NCI-H460 (cell line): ENCODE measurements at places on chromosomes 6 and 20. TPM values are rescaled to one million over a fixed set of nuclear protein-coding genes. Genes with fewer than 3 reads are reported as not detected.

DNA sequence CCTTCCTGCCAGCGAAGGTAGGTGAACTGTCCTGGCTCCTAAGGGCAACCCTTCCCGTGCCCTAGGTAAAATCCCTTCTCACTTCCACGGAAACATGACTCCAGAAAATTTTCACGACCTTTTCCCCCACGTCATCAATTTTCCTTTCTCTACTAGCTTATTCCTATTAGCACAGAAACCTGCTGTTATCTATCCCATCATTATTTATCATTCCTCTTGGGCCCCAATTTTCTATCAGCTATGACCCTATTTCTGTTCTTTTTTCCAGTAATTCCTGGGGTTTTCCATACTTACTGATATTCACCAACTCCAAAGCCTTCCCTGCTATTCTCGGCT, 23.8 kb upstream of the GCM1 start:
- no peak for DNase-seq

DNA sequence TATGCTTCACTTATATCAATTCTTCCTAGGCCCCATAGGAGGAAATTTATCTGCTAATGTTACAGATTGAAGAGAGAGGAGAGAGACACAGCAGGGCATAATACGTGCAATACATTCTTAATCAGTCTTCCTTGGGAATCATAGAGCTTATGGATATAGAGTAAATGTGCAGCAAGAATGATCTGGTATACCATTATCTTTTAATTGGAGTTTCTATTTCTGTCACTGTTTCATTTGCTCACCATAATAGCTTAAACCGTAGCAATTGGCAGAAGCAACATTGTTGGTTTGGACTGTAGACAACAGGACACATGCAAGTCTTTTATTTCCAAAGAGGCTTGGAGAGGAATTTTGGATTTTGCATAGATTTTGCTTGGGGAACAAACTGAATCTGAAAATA, 68.1 kb upstream of the PCSK2 start:
- no peak for DNase-seq

DNA sequence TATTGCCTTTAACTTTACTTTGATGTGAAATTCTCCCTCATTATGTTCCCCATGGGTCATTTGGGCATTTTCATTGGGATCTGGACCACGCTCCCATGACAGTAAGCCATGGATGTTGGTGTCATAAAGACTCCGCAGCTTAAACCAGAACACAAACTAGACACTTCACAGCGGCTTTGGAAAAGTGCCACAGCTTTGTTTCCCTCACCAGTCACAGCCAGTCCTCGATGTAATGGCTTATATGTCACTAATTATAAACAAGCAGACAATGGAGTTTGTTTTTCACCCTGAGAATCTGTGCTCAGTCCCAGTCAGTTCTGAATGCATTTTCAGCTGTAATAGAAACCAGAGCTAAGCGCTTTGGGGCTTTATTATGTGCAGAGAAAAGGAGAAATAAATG, 23.2 kb upstream of the DAAM2 start:
- DNase-seq = no peak

GRM1 gene
- not detected in 2 replicates for total RNA-seq

GRCh38 chr6:52251113-52251512, 6.8 kb upstream of the IL17F start:
- DNase-seq = no peak

- DNase-seq = peak; percentile 72
Measured at GRCh38 chr6:27836783-27837624, 75.2 kb downstream of the OR2B2 start.

DNA sequence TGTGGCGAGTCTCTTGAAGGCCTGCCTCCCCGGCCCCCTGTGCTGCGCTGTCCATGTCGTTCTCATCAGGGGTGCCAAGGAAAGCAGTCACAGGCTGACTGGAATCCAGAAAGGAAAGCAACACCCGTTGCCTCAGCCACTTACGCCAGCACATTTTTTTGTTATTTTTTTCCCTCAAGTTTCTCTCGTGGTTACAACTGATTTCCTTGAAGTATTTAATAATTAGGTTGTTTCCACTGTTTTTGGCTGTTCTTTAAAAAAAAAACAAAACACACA, 17.9 kb upstream of the SLC22A1 start:
- no peak for DNase-seq

CCR6 gene
- total RNA-seq = not detected in 2 replicates

CPXM1 gene
- not detected in 2 replicates for total RNA-seq

- no peak for DNase-seq
Measured at GRCh38 chr6:89375427-89376267, 23.1 kb upstream of the UBE2J1 start.

RUNX2 gene
- 0.06 and 0.10 TPM in 2 replicates for total RNA-seq

DNA sequence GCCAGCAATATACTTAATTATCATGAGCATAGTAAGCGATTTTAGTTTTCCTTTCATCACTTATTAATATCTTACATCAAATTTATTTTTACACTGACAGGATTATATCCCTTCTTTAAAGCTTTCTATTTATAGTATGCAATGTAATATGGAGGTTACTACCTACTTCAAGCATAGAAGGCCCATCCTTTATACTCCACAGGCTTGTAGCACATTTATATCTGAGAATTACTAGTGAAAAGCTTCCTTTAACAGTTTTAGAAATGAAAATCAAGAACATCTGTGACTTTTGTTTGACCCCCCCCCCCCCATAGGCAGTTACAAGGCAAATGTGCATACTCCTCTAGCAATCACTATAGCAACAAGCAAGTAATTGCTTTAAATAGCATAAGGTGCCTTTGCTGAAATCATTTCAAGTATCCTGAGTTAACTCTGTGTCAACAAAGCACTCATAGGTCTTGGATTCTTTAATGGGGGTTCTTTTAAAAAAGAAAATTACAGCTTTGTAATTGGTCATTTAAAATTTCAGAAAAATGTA, 917.7 kb downstream of the PHF3 start:
- DNase-seq = no peak

CDS2 gene
- 18.4 and 23.7 TPM in 2 replicates for total RNA-seq

SLC35D3 gene
- not detected in 2 replicates for total RNA-seq

GRCh38 chr6:84411060-84411629, 183.7 kb upstream of the CEP162 start:
- DNase-seq = no peak

C20orf141 gene
- not detected in 2 replicates for total RNA-seq

DNA sequence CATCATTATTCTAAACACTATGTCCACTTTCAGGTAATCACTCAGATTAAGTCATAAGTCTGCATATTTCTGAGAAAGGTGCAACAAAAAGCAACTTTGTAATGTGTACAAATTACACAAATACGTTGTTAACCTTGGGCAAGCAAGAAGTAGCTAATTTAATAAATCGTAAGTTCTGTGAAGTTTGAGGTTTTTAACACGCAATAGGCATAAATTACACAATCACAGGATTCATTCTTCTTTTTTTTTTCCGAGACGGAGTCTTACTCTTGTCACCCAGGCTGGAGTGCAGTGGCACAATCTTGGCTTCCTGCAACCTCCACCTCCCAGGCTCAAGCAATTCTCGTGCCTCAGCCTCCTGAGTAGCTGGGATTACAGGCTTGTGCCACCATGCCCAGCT, 57.2 kb upstream of the F13A1 start:
- no peak for DNase-seq

C20orf202 gene
- total RNA-seq = 0.05 TPM in 1 of 2 replicates, not detected in the other

GRCh38 chr20:3901028-3901705, 12.0 kb downstream of the PANK2 start:
- no peak for DNase-seq

GRCh38 chr20:3316136-3316535, 77.1 kb upstream of the SLC4A11 start:
- DNase-seq = no peak

DNA sequence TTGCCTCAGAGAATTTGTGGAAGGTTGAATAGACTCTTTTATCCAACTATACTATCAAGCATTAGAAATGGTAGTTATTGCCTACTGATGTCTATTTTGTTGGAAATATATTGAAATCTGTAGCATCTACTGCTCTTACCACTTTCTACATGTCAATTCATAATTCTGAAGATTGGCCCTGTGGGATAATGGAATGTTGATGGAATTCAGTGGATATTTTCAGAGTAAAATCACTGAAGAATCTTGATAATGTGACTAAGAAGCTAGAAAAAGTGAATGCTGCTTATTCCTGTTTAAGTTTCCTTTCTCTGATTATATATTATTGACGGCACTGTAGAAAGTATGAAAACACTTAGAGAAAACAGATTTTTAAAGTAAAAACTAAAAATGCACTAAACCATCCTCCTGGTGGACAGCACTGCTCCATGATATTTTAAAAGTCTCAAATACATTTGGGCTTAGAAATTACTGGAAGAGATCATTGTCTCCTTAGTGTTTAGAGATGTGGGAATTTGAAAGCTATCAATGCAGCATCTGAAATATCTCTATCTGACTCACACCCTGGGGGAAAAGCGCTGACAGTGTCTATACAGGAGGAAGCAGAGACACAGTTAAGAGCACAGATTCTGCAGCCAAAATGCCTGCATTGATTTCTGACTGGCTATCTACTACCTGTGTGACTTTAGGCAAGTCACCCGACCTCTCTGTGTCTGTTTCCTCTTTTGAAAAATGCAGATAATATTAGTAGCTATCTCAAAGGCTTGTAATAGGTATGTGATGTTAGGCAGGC, 37.9 kb upstream of the RCAN2 start:
- no peak for DNase-seq

DNA sequence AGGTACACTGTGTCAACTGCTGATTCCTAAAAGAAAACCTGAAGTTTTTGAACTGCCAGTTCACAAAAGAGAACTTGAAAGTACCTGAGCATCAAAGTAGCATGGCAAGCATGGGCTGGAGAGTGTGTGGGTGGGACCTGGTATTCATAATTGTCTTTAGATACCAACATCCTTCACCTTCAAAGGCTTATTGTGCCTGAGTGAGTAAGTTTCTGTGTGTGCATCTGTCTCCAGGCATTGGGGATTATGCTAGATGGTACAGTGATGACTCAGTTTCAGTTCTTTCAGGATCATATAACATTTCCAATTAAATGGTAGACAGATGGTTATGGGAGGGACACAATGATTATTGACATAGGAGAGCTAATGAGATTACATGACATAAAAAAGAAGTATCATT, 238.5 kb downstream of the ZFAND3 start:
- no peak for DNase-seq

GRCh38 chr6:32386040-32386439, 14.3 kb upstream of the TSBP1 start:
- no peak for DNase-seq

- DNase-seq = peak; percentile 3
Measured at GRCh38 chr6:61809004-61809595, 476.9 kb downstream of the KHDRBS2 start.

GRCh38 chr6:72977114-72977513, 248.2 kb downstream of the KHDC1L start:
- no peak for DNase-seq

GRCh38 chr6:100946711-100947110, 65.6 kb upstream of the ASCC3 start:
- DNase-seq = no peak

- DNase-seq = no peak
Measured at GRCh38 chr6:160394654-160395035, 46.5 kb downstream of the SLC22A3 start.

DNA sequence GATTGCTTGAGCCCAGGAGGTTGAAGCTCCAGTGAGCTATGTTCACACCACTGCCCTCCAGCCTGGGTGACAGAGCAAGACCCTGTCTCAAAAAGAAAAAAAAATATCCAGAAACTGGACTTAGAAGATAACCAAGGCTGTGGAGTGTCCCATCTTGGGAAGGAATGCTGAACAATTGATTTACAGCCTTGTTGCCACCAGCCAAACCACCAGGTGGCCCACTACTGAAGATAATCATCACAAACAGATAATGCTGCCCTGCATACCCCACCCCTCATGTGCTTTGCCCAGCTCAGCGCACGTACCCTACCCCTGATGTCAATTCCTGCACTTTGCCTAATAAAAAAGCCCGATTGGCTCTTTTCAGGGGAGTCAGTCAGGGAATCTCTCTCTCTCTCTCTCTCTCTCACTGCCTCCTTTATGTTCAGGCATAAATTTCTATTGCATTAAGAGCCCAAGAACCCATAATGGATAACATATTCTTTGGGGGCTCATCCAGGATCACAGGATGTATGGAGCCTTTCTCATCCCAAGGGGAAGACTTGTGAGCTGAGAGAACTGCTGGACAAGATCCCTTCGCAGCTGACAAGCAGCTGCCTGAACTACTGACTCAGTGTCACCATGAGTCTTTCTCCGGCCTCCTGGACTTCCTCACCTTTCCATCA, 166.4 kb downstream of the CD24 start:
- no peak for DNase-seq

- no peak for DNase-seq
Measured at GRCh38 chr6:119934816-119935215, 585.3 kb upstream of the MAN1A1 start.

GRCh38 chr6:6328451-6328850, 8.0 kb upstream of the F13A1 start:
- no peak for DNase-seq

RHAG gene
- not detected in 2 replicates for total RNA-seq
